ENCODE measurements at places on chromosomes 6 and 20. TPM values are rescaled to one million over a fixed set of nuclear protein-coding genes. Genes with fewer than 3 reads are reported as not detected.
A peak's percentile ranks its signal among the peaks of the same experiment; 100 is the strongest.

DNA sequence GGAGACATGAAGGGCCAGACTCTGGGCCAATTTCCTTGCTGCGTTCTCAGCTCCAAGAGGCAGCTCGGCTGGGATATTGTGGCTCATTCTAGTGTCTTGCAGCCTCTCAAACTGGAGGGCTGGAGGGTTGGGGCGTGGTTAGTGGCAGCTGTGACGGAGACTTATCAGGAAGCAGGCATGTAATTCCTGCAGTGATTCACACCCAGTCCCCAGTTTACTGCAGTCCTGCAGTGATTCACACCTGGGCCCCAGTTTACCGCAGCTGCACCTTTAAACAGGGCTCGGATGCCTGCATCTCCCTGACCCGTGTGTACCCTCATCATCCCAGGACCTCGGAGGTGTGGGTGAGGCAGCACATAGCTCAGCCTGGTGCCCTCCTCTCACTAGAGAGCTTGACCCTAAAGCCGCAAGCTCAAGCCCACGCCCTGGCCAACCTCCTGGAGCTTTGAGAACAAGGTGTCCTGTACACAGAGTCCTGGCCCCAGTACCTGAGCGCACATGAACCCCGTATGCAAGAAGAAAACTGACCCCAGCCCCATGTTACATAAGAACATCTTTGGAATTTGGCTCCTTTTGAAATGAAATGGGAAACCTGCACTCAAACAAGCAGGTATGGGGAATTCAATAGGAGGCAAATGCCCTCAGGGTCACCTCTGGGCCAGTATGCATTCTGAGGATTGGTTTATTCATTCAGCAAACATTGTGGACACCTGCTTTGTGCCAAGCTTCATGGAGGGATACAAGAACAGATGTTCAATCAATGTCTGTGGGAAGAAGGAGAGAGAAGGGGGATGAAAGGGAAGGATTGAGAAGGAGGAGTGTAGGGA, 55.3 kb upstream of the FAM83D start:
- DNase-seq = peak; percentile 19

GRCh38 chr20:12928358-12928754, 80.4 kb upstream of the SPTLC3 start:
- peak; percentile 18 for DNase-seq

- no peak for DNase-seq
Observed at GRCh38 chr6:155909710-155910109, 454.1 kb upstream of the NOX3 start.

- no peak for DNase-seq
Observed at GRCh38 chr6:97668716-97669115, 385.7 kb upstream of the MMS22L start.

The CHRNA4 gene
- not detected for total RNA-seq

DNA sequence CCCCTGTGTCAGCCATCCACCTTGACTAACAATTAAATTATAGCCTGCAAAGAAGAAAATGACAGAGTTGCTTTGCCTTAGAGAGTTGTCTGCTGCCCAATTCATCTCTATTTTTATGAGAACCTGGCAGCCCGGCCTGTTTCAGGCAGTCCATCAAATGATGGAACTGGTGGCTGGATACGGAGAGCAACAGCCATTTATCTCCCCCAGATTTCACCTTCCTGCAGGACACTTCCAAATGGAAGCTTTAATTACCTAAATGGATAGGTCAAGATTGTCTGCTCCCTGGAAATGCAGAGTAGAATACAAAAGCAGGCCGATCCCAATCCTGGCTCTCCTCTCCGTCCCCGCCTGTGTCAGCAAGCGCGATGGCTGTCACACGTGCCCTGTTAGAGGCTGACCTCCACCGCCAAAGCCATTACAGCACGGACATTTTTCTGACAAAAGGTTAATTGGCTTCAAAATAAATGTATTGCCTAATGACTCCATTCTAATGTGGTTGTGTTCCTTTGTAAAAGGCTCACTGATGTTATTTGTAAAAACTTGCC, 86.7 kb downstream of the PACRG start:
- DNase-seq = no peak

The CTAGE9 gene
- not detected for total RNA-seq
